GM12864 (cell line): ENCODE measurements at places on chromosomes 13 and 19.

- no peak for DNase-seq
Measured at GRCh38 chr19:30073152-30074000, 131.3 kb downstream of the URI1 start.

DNA sequence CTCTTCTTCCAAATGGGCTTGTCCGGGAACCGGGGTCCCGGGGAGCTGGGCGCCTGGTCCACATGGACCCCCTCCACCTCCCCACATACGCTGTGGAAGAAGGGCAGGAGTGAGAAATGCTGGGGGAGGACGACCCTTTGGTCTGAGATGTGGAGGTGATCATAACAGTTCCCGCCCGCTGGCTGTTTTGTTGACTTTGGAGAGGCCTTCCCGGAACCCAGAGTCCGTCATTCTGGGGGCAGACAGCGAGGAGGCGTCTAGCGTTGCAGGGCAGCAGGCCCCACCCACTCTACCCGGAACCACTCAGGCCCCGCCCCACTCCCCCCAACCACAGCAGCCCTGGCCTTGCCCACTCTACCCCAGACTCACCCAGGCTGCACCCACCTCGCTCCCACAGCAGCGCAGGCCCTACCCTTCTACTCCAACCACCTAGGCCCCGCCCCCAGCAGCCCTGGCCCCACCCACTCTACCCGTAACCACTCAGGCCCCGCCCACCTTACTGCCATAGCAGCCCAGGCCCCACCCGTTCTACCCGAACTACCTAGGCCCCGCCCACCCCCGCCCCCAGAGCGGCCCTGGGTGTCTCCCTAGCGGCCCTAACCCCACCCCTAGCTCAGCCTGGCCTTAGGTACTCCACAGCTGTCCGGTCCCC is 7.1 kb downstream of the GPR108 start:
- DNase-seq: no peak

DNA sequence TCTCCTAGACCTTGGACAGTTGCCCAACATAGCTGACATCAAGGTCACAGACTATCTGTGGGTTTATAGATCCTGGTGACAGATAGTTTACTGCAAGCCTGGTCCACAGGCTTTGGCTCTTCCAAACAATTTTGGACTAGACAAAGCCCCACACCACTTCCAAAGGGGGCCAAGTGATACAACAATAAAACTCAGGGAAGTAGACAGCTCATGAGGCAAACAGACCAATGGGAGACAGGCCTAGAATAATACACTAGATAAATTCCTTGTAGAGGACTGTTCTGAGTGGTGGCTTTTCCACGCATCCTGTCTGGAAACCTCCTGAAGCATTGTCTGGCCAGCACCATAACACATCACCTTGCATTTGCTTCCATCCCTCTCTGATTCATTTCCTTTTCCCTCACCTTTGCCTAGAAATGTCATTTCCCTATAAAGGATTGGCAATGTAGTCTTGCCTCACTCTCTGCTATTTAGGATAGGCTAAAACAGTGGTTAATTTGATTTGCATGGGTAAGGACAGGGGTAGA is 284.2 kb downstream of the POU4F1 start:
- DNase-seq: no peak

GRCh38 chr19:596263-596655 is 6.6 kb downstream of the HCN2 start:
- no peak for DNase-seq

DNA sequence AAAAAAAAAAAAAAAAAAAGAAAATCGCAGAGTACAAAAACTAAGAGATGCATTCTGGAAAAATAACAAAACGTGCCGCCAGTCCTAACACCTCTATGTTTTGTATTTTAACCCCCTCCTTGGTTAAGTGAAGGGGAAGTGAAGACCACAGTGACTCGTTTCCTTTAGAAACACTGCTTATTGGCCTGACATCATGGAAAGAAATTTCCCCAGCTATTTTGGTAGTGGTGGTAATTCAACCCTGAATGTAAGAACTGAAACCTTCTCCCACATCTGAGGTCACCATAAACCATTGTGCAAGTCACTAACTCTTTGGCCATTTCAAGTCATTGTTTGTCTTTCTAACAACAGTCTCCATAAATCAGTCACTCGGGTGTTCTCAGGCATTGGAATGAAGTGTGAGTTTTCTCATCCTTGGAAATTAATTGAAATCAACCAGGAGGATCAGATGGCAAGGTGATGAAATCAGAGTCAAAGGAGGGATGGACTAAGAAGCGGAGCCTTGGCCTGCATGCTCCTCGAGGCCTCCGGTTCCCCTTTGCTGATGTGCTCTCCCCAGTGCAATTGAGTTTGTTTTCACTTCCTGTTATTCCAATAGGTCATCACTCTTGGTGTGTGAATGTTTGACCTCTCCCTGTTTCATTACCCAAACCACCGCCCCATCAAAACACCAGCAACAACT is 443.9 kb downstream of the FGF9 start:
- DNase-seq: peak; percentile 96
